ENCODE measurements at places on chromosomes 2 and 18. TPM values are rescaled to one million over a fixed set of nuclear protein-coding genes. Genes with fewer than 3 reads are reported as not detected.

DNA sequence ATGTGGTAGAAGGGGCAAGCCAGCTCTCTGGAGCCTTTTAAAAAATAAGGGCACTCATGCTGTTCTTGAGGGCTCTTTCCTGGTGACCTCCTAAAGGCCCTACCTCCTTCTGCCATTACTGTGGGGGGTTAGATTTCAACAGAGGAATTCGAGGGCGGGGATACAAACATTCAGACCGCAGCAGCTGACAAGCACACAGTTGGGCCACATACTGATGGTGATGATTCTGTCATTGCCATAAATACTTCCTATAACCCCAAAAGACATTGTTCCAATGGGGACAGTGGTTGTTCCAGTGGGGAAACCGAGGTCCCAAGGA, 67.0 kb downstream of the TSHZ1 start:
- no peak overlapping the region for H3K4me3 ChIP-seq
- H3K4me1 ChIP-seq, result peaks cover 29% of the 10 kb centered on the region
- H3K27ac ChIP-seq, result peak overlapping the region; percentile 24

DNA sequence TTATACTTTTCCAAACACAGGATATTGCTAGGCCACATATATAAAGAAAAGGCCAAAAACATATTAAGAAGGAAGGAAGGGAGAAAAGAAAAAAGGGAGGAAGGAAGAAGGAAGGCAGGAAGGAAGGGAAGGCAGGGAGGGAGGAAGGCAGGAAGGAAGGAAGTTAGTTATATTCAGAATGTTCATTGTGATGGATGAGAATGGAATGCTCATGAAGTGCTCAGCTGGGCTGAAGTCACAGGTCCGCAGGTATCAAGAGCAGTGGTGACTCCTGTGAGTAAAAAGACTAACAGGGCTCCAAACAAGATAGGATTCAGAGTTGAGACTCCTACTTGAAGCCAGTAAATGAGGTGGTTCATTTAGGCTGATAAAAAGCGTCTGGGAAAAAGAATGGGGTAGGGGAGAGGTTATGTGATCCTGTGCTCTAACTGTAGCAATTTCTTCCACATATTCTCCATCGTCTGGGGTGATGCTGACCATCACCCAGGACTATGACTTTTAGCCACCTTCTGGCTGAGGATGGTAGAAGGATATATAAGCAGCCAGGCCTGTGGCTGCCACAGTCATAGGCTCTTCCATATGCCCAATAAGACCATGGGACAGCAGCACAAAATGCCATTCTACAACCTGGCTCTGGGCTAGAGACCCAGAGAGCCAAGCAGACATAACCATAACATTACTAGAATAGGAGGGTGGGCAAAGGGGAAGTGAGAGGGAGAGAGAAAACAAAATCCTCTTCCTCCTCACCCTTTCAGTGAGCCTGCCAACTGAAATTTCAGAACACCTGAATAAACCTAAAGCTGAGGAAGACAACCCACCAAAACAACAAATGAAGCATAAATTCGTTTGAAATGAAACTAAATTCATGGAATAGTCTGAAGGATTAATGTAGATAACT, 173.2 kb downstream of the MYO3B start:
- no peaks in the 10 kb centered on the region for H3K27me3 ChIP-seq
- no peak overlapping the region for H3K4me3 ChIP-seq
- DNase-seq, result no peak

- DNase-seq, result no peak
- H3K36me3 ChIP-seq, result peaks cover 7% of the 10 kb centered on the region
- H3K4me3 ChIP-seq, result peak overlapping the region; percentile 90
- H3K27me3 ChIP-seq, result no peaks in the 10 kb centered on the region
Measured at GRCh38 chr2:86193901-86194567, 1.2 kb downstream of the IMMT start.

GRCh38 chr2:162085090-162085891, 11.3 kb upstream of the DPP4 start:
- H3K27ac ChIP-seq, result no peak overlapping the region
- H3K36me3 ChIP-seq, result no peaks in the 10 kb centered on the region
- H3K4me3 ChIP-seq, result no peak overlapping the region
- no peak for DNase-seq

GRCh38 chr2:60549238-60549927, 4.1 kb downstream of the BCL11A start:
- H3K27ac ChIP-seq, result no peak overlapping the region
- peaks cover 75% of the 10 kb centered on the region for H3K27me3 ChIP-seq
- peaks cover 2% of the 10 kb centered on the region for H3K36me3 ChIP-seq
- H3K4me3 ChIP-seq, result peak overlapping the region; percentile 89
- DNase-seq, result peak; percentile 33
- peaks cover 24% of the 10 kb centered on the region for H3K4me1 ChIP-seq

- H3K4me1 ChIP-seq, result peaks cover 40% of the 10 kb centered on the region
- H3K4me3 ChIP-seq, result no peak overlapping the region
- H3K27ac ChIP-seq, result no peak overlapping the region
- DNase-seq, result no peak
- H3K27me3 ChIP-seq, result no peaks in the 10 kb centered on the region
- no peaks in the 10 kb centered on the region for H3K36me3 ChIP-seq
Measured at GRCh38 chr2:226970362-226970761, 134.5 kb downstream of the RHBDD1 start.

DNA sequence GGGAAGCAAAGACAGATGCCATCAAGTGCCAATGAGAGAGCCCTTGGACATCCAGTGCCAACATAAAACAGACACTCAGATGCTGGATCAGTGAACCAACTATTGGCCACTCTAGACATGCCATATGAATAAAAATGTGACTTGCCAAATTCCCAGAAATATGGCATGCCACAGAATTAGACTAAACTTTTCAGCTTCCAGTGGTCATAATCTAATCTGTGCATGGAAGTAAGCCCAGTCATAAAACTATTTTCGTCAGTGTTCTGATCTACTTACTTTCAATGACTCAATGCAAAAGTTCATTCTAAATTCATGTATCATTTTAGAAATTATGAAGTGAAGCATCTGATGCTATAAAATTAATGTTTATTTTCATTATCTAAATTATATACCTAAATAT, 1506.2 kb upstream of the NXPH2 start:
- DNase-seq, result no peak
- H3K27ac ChIP-seq, result no peak overlapping the region
- H3K4me3 ChIP-seq, result no peak overlapping the region
- H3K36me3 ChIP-seq, result no peaks in the 10 kb centered on the region
- no peaks in the 10 kb centered on the region for H3K27me3 ChIP-seq

GRCh38 chr2:46488389-46488788, 9.0 kb downstream of the TMEM247 start:
- H3K4me1 ChIP-seq, result peaks cover 6% of the 10 kb centered on the region
- H3K27me3 ChIP-seq, result peaks cover 5% of the 10 kb centered on the region
- no peaks in the 10 kb centered on the region for H3K36me3 ChIP-seq
- no peak overlapping the region for H3K27ac ChIP-seq
- no peak overlapping the region for H3K4me3 ChIP-seq

GRCh38 chr2:65548576-65549256, 116.3 kb upstream of the SPRED2 start:
- H3K4me1 ChIP-seq, result peaks cover 25% of the 10 kb centered on the region
- H3K4me3 ChIP-seq, result no peak overlapping the region
- no peak for DNase-seq
- no peaks in the 10 kb centered on the region for H3K27me3 ChIP-seq

DNA sequence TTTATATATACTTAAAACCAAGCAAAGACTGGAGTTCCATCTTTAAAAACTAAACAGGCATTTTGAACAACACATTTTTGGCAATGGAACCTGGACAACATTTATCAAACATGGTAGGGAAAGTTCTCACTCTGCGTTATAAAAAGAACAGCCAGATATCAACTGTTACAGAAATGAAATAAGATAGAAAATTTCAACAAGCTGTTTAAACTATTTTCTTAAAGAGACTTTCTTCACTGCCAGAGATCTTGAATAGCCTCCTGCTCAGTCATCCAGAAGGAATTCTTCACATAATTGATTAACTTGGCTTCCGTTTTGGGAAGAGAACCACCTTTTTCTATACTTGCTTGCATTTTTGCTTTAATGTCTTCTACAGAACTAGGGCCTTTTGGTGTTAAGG, 166.0 kb upstream of the PIK3C3 start:
- H3K27me3 ChIP-seq, result peaks cover 6% of the 10 kb centered on the region
- no peak for DNase-seq
- no peak overlapping the region for H3K4me3 ChIP-seq

The ST8SIA5 gene
- total RNA-seq, result not detected

The UGT1A6 gene
- total RNA-seq, result not detected

GRCh38 chr2:192579965-192580700, 385.4 kb upstream of the TMEFF2 start:
- no peak overlapping the region for H3K27ac ChIP-seq
- no peaks in the 10 kb centered on the region for H3K4me1 ChIP-seq
- no peaks in the 10 kb centered on the region for H3K27me3 ChIP-seq
- H3K36me3 ChIP-seq, result no peaks in the 10 kb centered on the region

GRCh38 chr18:8615397-8616027, 6.3 kb downstream of the RAB12 start:
- peaks cover 76% of the 10 kb centered on the region for H3K4me1 ChIP-seq
- no peak overlapping the region for H3K4me3 ChIP-seq
- peaks cover 18% of the 10 kb centered on the region for H3K36me3 ChIP-seq

GRCh38 chr2:237165405-237166276, 80.0 kb downstream of the COPS8 start:
- no peaks in the 10 kb centered on the region for H3K4me1 ChIP-seq
- peaks cover 43% of the 10 kb centered on the region for H3K27me3 ChIP-seq
- H3K4me3 ChIP-seq, result no peak overlapping the region
- H3K27ac ChIP-seq, result no peak overlapping the region

DNA sequence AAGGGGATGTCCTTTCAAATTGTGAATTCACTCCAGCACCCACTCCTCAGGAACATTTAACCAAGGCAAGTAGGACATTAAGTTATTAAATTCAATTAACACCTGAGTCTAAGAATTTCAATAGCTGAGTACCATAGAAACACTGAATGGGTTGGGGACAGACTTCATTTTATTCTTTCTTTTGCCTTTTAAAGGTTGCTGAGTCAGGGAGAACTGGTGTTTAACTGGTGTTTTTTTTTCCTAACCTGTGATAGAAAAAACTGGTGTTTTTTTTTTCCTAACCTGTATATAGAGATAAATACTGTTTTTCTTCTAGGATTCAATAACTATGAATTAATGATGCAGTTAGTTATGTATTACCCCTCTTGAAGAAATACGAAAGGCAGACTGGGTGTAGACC, 38.9 kb downstream of the TTC27 start:
- H3K27me3 ChIP-seq, result no peaks in the 10 kb centered on the region
- DNase-seq, result no peak
- H3K36me3 ChIP-seq, result peaks cover 4% of the 10 kb centered on the region
- no peak overlapping the region for H3K4me3 ChIP-seq

- H3K4me3 ChIP-seq, result no peak overlapping the region
- DNase-seq, result no peak
- no peak overlapping the region for H3K27ac ChIP-seq
- peaks cover 12% of the 10 kb centered on the region for H3K27me3 ChIP-seq
- no peaks in the 10 kb centered on the region for H3K36me3 ChIP-seq
Measured at GRCh38 chr2:145085612-145086011, 565.7 kb upstream of the ZEB2 start.

- H3K36me3 ChIP-seq, result peaks cover 2% of the 10 kb centered on the region
- no peak overlapping the region for H3K27ac ChIP-seq
- no peak overlapping the region for H3K4me3 ChIP-seq
Measured at GRCh38 chr2:120103723-120104467, 91.0 kb downstream of the EPB41L5 start.

- H3K4me1 ChIP-seq, result no peaks in the 10 kb centered on the region
- no peaks in the 10 kb centered on the region for H3K36me3 ChIP-seq
- H3K4me3 ChIP-seq, result no peak overlapping the region
- H3K27ac ChIP-seq, result no peak overlapping the region
- no peak for DNase-seq
Measured at GRCh38 chr2:152047824-152048471, 50.9 kb downstream of the CACNB4 start.

GRCh38 chr2:38526195-38526594, 76.5 kb downstream of the HNRNPLL start:
- peaks cover 48% of the 10 kb centered on the region for H3K27me3 ChIP-seq
- no peak overlapping the region for H3K4me3 ChIP-seq
- H3K4me1 ChIP-seq, result peaks cover 9% of the 10 kb centered on the region
- no peak overlapping the region for H3K27ac ChIP-seq
- H3K36me3 ChIP-seq, result no peaks in the 10 kb centered on the region

DNA sequence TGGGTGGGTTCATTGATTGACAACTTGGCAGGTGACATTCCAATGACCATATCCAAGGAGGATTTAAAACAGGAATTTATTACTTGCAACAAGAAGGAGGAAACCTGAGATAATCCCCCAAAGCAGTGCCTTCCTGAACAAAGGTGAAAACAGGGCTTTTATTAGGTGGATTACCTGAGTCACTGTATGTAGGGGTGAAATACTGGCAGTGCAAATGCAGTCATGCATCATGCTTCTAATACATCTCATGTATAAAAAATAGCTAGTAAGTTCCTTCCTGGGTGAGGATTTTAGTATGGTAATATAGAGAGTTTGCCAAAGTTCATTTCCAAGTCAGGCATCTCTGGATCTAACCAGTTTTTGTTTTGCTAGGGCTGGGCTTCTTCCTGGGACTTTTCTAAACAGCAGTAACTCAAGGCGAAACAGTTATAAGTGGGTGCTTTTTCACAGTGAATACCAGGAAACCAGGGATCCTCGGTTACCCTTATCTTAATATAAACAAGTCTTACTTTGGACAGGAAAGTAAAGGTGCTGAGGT, 583.4 kb upstream of the LRRTM1 start:
- DNase-seq, result no peak
- H3K4me1 ChIP-seq, result no peaks in the 10 kb centered on the region
- H3K4me3 ChIP-seq, result no peak overlapping the region
- peaks cover 1% of the 10 kb centered on the region for H3K36me3 ChIP-seq
- no peaks in the 10 kb centered on the region for H3K27me3 ChIP-seq
- no peak overlapping the region for H3K27ac ChIP-seq

DNA sequence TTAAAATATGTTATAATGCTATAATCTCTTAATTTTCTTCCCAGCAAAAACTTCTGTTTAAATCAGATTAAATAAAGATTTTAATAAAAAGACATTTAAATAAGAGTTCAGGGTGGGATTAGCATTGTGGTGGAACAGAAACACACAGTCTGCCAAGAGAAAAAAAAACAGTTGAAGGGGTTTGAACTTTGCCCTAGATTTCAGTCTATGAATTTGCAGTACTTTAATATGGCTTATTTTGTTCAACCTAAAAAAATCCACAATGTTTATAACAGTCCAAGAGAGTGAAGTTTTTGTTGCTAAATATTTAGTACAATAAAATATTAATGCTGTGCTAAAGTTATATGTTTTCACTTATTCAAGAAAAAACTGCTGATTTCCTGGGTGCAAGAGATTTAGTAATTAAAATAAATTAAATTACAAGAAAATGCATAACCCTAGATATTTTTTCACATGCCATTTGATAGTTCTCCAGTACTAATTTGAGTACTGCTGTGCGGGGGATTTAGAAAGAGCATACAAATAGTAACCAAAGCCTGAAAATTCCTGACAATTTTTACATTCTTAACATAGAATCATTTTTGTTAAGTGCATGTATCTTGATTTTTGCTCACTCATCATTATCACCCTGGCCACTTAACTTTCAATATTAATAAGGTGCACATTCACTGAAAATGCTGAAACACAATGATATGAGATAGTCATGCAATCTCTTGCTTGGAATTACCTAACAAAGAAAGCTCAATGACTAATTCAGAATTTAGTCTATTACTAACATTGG, 52.6 kb downstream of the SLC40A1 start:
- DNase-seq, result no peak
- no peak overlapping the region for H3K4me3 ChIP-seq
- peaks cover 10% of the 10 kb centered on the region for H3K27me3 ChIP-seq
- H3K27ac ChIP-seq, result no peak overlapping the region
- no peaks in the 10 kb centered on the region for H3K4me1 ChIP-seq

All from activated T-cell treated with anti-CD3 and anti-CD28 coated beads, Interleukin-2, amount 50 U/mL, for 72 hours (primary cell).